Uterus (tissue), 4 donors: ENCODE measurements at places on chromosomes 1 and 21.

GRCh38 chr1:202835548-202836072 lies 24.9 kb downstream of the PCAT6 start:
- DNase-seq, result no peak

DNA sequence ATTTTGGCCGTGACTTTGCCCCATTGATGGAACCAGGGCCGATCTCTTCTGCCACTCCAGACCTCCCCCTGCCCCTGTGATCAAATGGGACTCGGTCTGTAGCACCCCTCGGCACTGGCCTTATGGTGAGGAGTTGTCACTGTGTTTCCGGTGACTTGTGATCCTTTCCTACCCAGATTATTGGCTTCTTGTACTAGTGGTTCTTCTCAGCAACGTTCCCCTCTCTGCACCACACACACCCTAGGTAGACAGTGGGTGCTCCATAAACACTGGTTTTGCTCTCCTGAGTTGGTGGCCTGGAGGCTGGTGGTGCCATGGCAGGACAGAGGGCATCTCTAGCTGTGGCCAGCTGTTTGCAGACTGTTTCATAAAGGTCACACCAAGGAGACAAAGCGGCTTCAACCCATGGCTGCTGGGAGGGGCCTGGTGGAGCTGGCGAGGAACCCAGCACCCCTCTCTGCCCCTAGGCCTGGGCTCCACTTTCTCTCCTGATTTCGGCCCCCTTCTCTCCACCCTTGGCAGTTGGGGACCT lies 50.7 kb downstream of the DHRS3 start:
- no peak for DNase-seq

DNA sequence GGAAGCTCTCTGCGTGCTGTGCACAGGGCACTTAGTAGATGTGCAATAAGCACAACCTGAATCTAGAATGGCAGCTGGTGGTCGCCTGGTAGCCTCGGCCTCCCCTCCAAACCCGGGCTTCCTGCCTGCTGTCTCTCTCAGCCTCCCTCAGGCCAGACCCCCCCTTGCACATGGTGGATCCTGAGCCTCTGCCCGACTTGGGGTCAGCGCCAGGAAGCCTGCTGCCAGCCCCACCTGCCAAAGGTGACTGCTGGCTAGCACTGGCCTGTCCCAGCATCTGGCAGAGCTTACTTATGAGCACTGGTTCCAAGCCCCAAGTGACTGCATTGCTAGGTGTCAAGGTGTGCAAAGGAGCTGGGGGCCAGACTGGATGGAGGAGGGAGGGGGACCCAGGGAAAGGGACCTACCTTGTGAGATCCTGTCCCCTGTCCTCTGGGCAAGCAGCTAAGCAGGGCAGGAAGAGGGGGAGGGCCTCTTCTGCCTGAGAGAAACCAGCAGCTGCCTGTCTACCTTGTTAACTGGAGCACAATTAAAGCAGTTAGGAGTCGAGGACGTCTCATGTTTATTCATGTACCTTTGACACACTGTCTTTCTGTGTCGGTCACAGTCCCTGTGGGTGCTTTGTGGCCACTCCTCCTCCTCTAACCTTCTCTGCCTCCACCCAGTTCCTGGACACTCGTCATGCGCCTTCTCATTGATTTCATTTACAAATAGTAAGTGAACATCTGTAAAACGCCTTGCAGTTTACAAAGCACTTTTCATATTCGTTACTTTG lies 100.9 kb downstream of the DDX20 start:
- no peak for DNase-seq

GRCh38 chr21:45014747-45015468 lies 59.5 kb upstream of the ADARB1 start:
- DNase-seq, result no peak

DNA sequence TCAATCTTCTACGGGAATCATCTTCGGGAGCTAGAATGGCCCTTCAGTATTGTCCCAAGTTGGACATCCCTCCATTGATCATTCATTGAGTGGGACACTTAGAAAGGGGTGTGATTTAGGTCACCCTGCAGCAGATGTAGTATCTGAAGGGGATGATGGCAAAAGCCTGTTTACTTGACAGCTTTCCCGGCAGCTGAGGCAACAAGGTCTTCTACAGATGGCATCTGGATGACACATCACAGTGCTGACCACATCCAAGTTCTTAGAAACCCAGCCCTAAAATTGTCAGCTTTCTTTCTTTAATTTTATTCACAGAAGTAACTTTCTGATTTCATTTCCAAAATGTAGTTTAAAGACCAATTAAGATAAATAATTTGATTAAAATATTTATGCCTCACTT lies 150.3 kb downstream of the AMY1C start:
- DNase-seq, result no peak

DNA sequence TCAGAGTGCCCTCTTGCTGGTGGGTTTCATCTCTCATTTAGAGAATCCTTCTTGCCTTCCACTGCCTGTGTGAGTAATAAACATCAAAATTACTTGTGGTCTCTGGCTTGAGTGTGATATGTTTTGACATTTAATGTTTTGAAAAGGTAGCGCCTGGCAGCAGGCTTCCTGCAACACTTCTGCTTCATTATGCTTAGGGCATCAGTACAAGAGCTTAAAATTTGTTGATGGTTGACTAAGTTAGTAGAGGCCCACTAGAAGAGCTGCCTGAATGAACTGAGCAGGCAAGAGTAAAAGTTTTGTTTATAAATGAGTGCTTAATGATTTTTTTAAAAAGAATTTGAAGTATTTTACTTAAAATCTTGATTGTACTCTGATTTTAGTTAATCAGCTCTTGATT lies 6.4 kb upstream of the RPE65 start:
- no peak for DNase-seq

GRCh38 chr1:8090241-8090702 lies 64.2 kb upstream of the ERRFI1 start:
- no peak for DNase-seq

GRCh38 chr1:41322835-41323234 lies 38.4 kb upstream of the FOXO6 start:
- no peak for DNase-seq

- DNase-seq, result peak; percentile 60
These were observed 570 bp upstream of the NPR1 start for GRCh38 chr1:153677718-153678518.

GRCh38 chr1:62391369-62391971 lies 45.4 kb upstream of the USP1 start:
- no peak for DNase-seq

DNA sequence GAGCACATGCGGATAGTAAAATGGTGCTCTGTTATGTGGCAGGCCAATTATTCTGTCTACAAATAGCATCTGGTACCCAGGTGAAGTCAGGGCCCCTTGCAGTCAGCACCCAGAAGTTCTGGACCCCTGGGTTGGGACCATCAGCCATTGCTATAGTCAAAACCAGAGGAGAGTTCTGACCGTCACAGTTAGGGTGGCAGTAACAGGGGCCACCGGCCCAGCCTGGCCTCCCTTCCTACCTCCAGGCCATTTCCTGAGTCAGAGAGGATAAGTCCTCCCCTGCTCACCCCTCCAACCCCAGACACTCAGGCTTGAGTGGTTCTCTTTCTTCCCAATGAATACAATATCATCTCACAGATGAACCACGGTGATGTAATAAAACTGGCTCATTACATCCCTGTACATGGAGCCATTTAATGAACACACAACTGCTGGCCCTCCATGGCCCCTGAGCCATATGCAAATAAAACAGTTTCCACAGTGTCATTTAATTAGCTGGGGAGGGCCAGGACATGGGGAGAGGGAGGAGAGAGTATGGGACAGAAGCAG lies 673.6 kb downstream of the MATN1 start:
- DNase-seq, result no peak

DNA sequence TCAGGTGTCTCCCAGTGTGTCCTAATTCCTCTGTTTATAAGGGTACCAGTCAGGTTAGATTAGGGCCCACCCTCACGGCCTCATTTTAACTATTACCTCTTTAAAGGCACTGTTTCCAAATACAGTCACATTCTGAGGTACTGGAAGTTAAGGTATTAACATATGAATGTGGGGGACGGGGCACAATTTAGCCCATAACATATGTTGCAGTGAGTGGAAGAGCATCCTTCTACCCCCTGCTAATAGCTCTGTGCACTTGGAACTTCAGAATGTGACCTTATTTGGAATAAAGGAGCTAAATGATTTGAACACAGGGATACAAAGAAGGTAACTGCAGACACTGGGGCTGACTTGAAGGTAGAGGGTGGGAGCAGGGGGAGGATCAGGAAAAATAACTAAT lies 67.3 kb upstream of the ADGRL2 start:
- no peak for DNase-seq
